ENCODE measurements at places on chromosomes 3 and 15. TPM values are rescaled to one million over a fixed set of nuclear protein-coding genes. Genes with fewer than 3 reads are reported as not detected.

The C2CD4B gene
- total RNA-seq, result not detected

The NAALADL2 gene
- total RNA-seq, result not detected

The LIPH gene
- total RNA-seq, result not detected

The ACKR2 gene
- 0.20 TPM for total RNA-seq

The SLC12A8 gene
- 0.91 TPM for total RNA-seq

- no peak for DNase-seq
Observed at GRCh38 chr3:147141516-147142288, 264.6 kb downstream of the ZIC4 start.

DNA sequence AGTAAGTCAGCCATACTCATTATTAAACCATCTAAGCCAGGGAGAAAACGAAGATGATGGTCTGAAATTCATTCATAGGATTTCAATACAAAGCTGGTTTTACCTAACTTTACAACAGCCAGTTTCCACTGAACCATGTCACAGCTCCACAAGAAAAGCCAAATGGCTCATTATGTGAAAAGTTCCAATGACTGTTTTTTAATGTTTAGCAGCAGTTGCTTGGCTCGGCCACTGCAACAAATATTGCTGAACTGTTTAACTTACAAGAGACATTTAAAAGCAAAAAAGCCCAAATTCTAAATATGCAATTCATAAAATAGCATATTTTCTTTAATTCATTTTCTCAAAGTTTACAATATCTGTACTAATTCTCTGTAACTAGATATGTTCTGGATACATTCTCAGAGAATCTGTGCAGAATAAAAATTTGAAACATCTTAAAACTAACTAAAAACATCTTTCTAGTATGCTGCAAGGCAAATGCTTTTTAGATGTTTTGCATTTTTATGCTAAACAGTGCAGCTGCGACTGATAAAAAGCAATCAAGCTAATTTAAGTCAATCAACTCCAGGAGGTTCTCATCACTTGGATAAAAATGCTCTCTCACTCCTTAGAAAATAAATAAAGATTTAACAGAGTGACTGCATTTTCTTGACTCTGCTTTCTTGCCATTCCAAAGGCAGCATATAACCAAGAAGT, 356.5 kb downstream of the ERC2 start:
- DNase-seq, result no peak

GRCh38 chr15:38854506-38854905, 289.9 kb upstream of the RASGRP1 start:
- DNase-seq, result no peak

GRCh38 chr15:88394553-88395145, 72.5 kb downstream of the MRPL46 start:
- no peak for DNase-seq

GRCh38 chr3:50652709-50653108, 22.0 kb upstream of the DOCK3 start:
- DNase-seq, result no peak

GRCh38 chr3:79383402-79384012, 384.3 kb downstream of the ROBO1 start:
- no peak for DNase-seq

GRCh38 chr3:185760088-185760487, 64.8 kb downstream of the IGF2BP2 start:
- no peak for DNase-seq

All from CD8-positive, alpha-beta memory T cell (primary cell).